ENCODE measurements at places on chromosomes 6 and 20.

DNA sequence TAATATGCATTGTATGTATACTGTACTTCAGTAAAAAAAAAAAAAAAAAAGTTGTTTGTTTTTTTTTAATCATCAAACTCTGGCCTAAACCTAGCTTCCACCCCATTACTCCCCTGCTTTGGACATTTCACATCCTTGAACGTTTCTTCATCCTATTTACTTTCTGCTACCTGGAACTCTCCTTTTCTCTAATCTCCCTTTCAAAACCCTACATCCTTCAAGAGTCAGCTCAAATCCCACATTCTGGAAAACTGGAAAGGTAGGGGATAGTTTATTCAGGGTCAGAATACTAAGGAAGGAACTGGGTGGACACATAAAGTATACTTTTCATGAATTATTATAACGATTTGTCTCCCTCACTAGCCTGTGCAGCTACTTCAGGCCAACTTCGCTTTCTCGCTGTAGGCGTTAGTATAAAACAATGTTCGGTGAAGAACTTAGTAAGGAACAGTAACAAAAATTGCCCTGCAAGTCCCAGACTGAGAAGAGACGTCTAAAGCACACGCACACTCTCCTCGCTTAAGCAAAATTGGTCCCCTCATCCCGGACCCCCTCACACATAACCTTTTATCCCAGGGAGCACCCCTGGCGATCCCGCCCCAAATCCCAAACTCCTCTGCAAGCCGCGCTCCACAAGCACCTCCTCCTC, 775 bp downstream of the PIGU start:
- DNase-seq: no peak

GRCh38 chr6:84052204-84052882, 18.8 kb downstream of the MRAP2 start:
- DNase-seq: peak; percentile 71

- DNase-seq: no peak
Observed at GRCh38 chr6:157455731-157456523, 74.9 kb downstream of the ZDHHC14 start.

DNA sequence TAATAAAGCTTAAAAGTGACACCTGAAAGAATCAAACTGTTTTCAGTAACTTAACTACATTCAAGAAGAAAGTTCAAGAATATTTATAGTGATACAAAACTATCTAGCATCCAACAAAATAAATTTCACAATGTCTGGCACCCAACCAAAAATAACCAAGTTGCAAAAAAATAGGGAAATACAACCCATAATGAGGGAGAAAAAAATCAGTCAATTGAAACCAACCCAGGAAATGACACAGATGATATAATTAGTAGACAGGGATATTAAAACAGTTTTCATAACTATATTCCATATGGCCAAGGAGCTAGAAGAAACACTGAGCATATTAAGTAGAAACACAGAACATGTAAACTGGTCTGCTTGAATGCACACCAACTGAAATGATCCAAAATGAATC, 120.2 kb upstream of the BEND3 start:
- no peak for DNase-seq

DNA sequence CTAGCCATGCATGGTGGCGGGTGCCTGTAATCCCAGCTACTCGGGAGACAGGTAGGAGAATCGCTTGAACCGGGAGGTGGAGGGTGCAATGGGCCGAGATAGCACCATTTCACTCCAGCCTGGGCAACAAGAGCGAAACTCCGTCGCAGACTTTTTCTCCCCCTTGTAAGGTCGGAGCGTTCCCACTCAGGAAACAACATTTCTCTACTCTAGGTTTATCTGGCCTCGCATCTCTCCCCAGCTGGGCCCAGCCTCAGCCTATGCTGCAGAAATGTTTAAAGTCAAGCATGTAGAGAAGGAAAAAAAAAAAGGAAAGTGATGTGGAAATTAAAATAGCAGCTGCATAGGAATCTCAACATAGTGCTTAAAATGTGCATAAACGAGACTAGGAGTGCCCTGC, 172.3 kb downstream of the TRIM27 start:
- DNase-seq: no peak

- no peak for DNase-seq
Observed at GRCh38 chr6:70508953-70509352, 57.8 kb upstream of the SDHAF4 start.

- DNase-seq: no peak
Observed at GRCh38 chr6:68059899-68060298, 575.2 kb upstream of the ADGRB3 start.

- no peak for DNase-seq
Observed at GRCh38 chr6:104306211-104306610, 553.5 kb downstream of the HACE1 start.

- no peak for DNase-seq
Observed at GRCh38 chr6:109609737-109610136, 81.3 kb downstream of the AK9 start.

DNA sequence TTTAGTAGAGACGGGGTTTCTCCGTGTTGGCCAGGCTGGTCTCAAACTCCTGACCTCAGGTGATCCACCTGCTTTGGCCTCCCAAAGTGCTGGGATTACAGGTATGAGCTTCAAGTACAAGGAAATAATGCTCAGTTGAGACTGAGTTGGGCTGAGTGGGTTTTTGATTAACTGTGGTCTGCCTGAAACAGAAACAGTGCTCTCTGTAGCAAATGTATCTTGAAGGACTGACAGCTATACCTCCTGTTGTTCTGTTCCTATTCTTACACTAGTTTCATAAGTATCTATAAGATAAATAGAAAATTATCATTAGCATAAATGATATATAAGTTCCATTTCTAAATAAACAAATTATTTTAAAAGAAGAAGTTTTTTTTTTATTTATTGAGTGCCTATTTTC, 142.8 kb upstream of the PTPRK start:
- no peak for DNase-seq

DNA sequence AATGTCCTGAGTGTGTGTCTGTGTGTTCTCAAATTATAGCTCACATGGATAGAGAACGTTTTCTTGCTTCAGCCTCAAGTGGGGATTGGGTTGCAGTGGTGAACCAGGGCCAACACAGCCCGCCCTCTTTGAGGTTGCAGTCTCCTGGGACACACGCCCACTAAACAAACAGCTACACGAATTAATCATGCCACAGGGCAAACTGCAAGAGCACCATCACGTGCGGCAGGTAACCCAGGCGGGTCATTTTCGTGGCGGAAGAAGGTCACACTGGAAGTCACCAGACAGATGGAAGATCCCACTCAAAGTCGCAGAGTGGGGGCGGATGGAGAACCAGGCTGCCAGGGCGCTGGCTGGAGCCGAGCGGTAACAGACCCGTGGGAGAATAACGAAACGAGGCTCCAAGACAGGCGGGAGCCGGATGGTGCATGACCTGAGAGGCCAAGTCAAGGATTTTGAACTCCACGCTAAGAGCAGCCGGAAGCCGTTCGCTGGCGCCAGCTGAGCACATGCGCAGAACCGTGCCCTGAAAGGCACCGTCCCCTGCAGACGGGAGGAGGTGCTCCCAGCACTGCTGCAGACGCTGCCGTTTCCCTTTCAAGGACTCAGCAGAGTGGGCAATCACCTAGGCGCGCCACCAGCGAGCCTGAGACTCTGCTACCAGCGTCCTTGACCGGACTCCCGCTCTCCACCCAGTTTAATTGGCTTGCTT, 10.7 kb downstream of the DLL1 start:
- peak; percentile 15 for DNase-seq

- no peak for DNase-seq
Observed at GRCh38 chr6:95410168-95410567, 167.2 kb upstream of the MANEA start.

DNA sequence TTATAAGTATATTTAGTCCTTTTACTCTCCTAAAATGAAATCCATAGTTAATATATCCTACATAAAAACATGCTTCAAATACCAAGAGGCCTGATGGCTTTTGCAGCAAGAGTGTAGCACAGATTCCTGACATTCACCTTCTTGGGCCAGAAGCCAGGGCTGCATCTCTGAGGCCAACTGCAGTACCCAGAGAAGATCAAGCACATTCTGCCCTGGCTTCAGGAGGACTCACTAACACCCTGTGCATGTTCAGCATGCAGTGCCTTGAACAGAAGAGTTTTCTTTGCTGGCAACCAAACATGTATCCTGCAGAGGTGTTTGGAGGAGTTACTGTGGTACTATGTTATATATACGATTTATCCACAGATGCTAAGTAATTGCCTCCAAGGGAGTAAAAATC, 90.3 kb downstream of the FHL5 start:
- DNase-seq: no peak

GRCh38 chr6:137967689-137968454, 100.8 kb downstream of the TNFAIP3 start:
- no peak for DNase-seq

DNA sequence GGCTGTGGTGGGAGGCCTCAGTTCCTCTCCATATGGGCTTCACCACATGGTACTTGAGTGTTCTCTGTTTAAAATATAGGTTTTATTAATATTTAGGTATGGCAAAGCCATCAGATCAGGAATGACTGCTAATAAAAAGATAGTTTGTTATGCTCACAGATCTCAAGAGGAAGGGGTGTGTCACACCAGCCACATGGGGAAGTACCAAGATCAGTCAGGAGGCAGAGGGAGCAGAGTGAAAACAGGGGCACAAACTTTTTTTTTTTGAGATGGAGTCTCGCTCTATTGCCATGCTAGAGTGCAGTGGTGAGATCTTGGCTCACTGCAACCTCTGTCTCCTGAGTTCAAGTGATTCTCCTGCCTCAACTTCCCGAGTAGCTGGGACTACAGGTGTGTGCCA, 92.1 kb upstream of the GCM1 start:
- no peak for DNase-seq

DNA sequence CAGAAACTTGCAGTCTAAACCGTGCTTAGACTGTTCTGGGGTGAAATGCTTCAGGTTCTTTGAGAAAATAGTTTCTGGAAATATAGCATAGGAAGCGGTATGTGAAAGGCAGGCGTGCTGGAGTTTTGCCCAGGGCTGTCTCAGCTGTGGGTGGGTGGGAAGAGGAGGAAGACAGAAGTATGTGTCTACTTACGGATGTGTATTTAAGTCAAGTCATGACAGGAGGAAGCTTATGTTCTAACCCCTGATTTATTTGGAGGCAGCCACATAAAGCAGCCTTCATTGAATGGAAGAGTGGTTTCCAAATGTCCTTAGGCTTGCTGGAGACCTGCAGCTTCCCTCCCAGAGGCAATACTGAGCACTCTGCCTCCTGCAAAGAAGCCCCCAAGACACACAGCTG, 345.8 kb upstream of the PRND start:
- no peak for DNase-seq

DNA sequence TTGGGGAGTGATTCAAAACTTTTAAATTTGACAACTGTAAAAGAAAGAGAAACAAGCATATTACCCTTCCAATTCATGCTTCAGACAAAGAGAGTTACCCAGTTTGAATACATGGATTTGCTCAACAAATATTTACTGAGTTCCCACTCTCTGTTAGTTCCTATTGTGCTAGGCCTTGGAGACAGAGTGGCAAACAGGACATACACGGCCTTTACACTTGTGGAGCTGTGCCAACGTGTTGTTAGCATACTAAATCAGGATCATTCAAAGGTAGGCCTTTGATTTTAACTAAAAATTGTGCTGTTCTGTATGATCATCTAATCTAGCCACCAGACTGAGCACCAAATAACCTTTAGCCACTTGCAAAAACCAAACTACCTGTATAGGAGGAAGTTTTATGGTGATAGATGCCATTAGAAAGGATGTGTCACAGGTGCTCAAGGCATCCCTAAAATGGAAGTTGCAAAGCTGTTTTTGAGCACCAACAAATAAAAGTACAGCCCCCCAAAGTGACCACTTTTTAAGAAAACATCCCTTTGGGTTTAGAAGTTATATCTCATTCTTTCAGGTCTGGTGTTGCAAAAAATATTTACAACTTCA, 84.5 kb downstream of the CHD6 start:
- DNase-seq: no peak

DNA sequence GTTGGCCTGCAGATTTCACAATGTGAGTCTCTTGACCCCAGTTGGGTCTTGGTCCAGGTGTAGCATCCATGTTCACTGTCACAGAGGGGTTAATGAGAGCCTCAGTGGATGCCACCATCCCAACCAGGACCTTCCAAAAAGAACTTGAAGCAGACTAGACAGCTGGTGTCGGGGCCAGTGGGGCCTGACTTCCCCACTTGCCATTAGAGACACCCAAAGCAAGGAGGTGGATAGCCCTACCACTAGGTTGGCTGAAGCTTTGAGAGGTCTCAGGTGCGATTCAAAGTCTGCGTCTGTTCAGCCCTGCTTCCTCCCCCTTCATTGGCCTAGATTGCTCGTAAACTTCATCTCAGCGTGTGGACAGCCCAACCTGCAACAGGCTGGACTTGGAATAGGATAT, 196.4 kb upstream of the RREB1 start:
- no peak for DNase-seq

DNA sequence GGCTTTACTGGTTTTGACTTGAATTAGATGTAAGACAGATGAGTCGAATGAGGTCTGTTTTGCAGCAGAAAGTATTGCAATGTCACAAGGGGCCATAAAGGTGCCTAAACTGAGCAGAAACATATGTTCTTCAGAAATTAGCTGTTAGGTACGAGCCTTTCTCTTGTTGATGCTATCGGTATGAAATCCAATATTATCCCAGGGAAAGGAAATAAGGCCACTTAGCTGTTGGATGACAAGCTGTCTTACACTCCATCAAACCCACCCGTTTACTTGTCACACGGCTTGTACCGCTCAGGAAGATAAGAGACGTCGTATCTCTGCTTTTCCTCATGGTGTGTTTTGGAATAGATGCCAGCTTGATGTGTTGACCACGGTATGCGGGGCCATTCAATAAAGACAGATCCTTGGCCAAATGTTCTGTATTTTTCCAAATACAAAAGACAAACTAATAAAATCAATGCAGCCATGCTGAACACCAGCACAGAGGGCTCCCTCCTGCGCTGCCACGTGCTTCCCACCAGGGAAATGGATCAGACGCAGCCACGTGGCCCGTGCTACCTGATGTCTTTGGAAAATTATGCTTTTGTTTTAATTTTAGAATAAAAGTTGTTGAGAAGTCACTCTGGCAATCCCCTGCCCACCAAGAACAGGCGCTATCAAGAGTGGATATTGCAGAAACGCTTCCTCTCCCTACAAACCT, 255.9 kb upstream of the SULF2 start:
- no peak for DNase-seq

- DNase-seq: no peak
Observed at GRCh38 chr6:162722226-162722625, 5.3 kb downstream of the PRKN start.

- no peak for DNase-seq
Observed at GRCh38 chr20:2261629-2262028, 34.2 kb upstream of the TGM3 start.

- no peak for DNase-seq
Observed at GRCh38 chr6:34059914-34060313, 86.0 kb downstream of the GRM4 start.

DNA sequence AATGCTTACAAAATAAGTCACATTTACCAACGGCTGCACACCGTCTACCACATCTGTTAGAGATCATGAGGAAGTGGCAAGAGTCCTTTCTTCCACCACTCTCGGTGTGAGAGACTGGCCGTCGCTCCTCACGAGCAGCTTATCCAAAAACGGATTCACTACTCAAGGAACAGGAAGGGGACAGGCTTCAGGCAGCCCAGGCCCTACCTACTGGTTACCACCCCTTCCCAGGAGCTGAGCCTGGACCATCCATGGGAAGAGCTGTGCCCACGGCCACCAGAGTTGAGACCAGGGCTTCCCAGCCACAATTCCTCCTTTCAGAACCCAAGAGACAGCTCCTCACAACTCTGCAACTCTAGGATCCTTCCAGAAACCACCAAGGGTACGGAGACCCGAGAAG, 37.0 kb downstream of the FOXF2 start:
- no peak for DNase-seq

- DNase-seq: no peak
Observed at GRCh38 chr20:57243480-57244220, 22.8 kb downstream of the BMP7 start.

Measured in cerebellar cortex (tissue), 1 donor.